ENCODE measurements at places on chromosomes 13 and 19.

DNA sequence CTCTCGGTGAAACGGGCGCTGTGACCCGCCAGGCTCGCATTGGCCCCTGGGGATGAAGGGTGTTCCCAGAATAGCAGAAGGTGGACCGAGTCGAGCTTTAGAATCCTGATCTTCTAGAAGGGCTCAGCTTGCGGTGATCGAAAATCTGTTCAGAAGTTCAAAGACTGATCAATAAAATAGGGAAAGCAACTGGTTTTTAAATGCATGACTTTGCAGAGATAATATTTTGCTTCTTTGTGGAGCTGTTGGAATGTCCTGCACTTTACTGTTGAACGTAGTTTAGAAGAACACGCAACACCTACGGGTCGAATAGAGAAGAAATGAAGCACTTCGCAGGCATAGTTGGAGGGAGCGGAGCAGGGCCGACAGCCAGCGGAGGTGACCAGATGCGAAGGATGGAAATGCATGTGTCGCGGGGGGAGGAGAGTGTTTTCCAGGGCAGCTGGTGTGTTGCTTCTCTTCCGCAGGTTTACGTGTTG, 766 bp downstream of the CEBPG start:
- DNase-seq = no peak

- peak; percentile 99 for DNase-seq
Observed at GRCh38 chr19:50728084-50728737, 5.0 kb downstream of the CLEC11A start.

- no peak for DNase-seq
Observed at GRCh38 chr13:46575301-46575771, 22.4 kb downstream of the LRCH1 start.

GRCh38 chr19:8041531-8041931, 11.0 kb upstream of the CCL25 start:
- DNase-seq = no peak

- no peak for DNase-seq
Observed at GRCh38 chr13:98575904-98576199, 1.1 kb downstream of the STK24 start.

GRCh38 chr13:112695121-112695520, 5.3 kb downstream of the ATP11A start:
- peak; percentile 23 for DNase-seq

DNA sequence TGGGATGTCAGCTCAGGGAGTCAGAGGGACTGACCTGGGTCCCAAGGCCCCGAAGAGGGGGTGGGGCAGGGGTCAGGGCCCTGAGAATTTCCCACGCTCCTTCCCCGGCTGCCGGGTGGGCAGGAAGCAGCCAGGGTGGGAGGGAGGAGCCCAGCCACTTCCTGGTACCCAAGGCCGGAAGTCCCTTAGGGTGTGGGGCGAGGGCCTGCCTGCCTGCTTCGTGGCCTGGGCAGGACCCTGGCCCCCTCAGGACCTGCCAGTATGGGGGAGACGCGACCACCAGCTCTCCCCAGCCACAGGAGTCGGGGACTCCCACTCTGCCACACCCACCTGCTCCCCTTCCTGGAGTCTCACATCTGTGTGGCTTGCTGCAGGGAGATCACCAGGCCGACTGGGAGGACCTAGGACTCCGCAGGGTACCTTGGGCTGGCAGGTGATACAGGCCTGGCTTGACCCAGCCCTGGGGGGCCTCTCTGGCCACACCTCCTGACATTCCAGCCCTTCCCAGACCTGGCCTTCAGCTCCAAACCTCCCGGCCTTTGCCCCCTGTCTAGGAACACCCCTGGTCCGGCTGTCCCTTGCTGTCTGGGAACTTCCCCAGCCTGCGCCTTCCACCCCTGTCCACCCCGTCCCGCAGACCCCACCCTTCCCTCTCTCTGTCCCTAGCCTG, 9.8 kb upstream of the CIRBP start:
- peak; percentile 92 for DNase-seq

DNA sequence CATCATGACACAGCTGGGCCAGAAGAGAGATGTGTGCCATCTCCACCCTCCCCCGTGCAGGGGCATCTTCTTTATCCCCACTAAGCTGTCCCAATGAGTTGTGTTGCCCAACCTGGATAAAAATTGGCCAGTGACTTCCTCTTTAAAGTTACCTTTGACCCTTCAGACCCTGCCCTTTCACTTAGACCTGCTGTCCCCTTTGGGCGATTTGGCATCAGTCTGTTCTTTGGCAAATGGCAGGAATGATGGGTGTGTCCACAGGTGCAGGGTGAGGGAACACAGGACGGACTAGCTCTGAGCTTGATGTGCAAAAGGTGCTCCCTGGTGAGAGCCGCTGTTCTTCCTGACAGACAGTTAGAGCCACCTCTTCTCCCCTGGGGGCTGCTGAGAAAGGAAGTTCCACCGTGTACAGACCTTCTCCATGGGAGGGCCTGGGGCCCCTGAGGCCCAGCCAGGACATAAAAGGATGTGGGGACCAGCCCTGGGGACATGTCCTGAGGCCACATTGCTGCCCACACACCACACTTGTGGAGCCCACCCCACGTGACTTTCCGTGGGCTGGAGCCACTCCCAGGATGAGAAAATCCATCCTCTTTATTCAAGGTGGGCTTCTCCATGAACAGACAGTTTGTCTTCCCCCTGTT, 1.7 kb downstream of the CYP4F8 start:
- DNase-seq = no peak

DNA sequence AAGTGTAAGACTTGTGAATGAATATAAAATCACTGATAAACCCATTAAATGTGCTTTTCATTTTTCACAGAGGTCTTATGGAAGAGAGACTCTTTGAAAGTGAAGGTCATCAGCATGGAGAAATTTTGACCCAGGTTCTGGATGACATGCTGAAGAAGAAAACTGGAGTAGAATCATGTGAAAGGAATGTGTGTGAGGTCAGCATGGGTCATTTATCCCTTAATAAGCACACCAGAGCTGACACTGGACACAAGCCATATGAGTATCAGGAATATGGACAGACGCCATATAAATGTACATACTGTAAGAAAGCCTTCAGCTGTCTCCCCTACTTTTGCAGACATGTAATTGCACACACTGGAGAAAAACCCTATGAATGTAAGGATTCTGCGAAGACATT, 29.0 kb downstream of the ZNF20 start:
- no peak for DNase-seq
